Stimulated activated CD4-positive, alpha-beta T cell treated with anti-CD3 and anti-CD28 coated beads, Interleukin-1b, Interleukin-23, amount 100 ng/mL, for 4 hours (primary cell): ENCODE measurements at places on chromosomes 6 and 20.

- no peak for DNase-seq
Measured at GRCh38 chr6:1558388-1558787, 51.3 kb upstream of the FOXC1 start.

DNA sequence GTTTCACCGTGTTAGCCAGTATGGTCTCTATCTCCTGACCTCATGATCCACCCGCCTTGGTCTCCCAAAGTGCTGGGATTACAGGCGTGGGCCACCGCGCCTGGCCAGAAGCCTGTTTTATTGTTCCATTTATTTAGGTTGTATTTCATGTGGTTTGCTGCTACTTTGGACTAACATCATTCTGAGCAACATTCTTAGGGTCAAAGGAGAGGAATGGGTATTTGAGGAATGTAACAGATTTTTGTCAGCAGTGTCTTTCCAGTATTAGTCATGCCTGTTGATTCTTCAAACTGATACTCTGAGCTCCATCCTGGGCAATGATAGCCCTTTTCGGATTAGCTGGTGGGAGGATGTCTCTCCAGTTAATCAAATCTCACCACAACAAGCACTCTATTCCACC is 213.0 kb upstream of the CITED2 start:
- no peak for DNase-seq

GRCh38 chr6:122730775-122731386 is 48.6 kb upstream of the FABP7 start:
- DNase-seq, result no peak

GRCh38 chr6:40671694-40672050 is 84.5 kb upstream of the LRFN2 start:
- DNase-seq, result no peak

DNA sequence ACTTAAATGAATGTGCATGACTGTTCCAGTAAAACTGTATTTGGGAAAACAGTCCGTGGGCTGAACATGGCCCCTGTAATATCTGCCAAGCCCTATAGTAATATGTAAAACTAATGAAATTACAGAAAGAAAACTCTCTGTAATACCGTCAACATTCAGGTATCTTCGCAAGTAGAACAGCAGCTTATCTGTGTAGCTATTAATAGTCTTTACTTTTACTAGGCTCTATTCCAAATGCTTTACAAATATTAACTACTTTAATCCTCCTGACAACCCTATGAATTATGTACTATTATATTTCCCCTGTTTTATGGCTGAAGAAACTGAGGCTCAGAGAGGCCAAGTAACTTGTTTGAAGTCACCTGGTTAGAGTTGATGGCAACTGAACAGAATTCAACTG is 57.1 kb downstream of the DAAM2 start:
- no peak for DNase-seq

DNA sequence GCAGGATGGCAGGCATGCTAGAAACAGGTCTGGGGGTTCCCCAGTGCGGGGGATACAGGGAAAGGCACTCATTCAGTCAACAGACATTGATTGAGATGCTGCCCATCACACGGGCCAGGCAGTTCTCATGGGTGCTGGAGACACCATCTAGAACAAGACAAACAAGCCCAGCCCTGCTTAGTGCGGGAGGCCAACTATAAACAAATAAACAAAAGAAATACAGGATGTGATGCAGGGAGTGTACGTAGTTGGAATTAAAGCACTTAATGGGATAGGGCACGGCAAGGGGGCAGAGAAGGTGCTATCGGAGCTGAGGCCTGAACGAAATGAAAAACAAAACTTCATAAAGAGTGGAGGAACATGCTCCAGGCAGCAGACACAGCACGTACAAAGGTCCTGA is 169.3 kb downstream of the PREX1 start:
- no peak for DNase-seq

DNA sequence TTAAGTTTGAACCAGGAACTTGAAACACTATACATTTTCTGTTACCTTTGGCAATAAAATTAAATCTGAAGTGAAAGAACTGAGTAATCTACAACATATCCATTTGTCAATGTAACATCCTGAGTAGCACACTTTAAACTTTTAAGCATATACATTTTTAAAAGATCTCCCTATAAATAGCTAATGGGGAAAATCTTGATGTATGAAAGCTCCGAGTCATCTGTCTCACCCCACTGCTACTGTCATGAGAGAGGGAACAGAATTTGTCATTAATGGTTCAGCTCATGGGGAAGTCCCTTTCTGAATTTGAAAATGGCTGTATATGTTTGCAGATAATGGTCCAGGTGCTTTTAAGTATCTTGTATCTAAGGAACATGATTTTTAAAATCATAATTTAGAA is 55.2 kb upstream of the NOX3 start:
- no peak for DNase-seq

GRCh38 chr6:148457137-148457842 is 114.7 kb downstream of the SASH1 start:
- DNase-seq, result no peak

GRCh38 chr20:63206878-63207277 is 9.1 kb downstream of the YTHDF1 start:
- DNase-seq, result no peak

DNA sequence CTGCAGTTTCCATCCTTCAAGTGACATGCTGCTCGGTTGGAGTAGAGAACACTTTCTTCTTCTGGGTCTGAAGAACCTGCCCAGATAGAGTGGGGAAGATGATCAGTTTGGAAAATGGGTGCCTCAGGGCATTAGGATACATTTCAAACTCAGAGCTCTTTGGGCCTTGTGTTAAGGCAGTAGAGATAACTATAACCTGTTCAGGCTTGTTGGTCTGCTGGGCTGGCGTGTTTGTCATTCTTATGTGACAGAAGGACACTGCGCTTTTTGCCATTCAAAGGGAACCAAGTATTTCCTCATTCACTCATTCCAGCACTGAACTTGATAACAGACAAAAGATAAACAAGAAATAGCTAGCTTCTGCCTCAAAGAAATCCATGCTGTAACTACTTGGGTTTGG is 3.8 kb downstream of the TOMM34 start:
- DNase-seq, result no peak

DNA sequence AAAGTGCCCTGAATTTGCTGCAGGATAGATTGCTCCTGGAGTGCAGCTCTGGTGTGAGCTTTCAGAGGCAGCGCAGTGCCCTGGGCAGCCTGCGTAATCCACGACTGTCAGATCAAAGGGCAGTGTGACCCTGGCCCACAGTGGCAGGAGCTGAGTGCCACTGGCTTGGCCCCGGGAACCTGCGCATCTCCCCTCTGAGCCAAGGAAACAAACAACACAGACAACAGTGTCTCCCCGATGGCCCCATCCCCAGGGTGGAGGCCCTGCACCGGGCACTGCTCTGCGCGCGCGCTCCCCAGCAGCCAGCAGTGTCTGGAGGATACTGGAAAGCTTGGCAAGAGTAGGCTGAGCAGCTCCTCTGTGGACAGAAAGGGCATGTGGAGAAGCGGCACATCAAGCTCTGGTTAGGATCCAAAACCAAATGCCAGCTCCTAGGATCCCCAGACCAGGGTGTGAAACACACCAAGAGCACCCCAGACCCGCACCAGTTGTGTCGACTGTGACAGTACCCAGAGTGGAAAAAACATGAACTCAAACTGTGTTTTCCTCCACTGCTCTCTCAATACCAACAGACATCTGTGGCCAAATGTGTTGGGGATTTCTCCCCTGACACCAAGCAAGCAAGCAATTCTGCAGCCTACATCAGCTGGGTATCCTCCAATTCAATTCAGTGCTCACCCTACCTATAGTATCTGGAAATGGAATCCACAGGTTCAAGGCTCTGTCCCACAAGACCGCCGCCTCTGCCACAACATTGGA is 26.7 kb downstream of the RBCK1 start:
- no peak for DNase-seq

- no peak for DNase-seq
Measured at GRCh38 chr6:1665214-1665613, 55.5 kb downstream of the FOXC1 start.

DNA sequence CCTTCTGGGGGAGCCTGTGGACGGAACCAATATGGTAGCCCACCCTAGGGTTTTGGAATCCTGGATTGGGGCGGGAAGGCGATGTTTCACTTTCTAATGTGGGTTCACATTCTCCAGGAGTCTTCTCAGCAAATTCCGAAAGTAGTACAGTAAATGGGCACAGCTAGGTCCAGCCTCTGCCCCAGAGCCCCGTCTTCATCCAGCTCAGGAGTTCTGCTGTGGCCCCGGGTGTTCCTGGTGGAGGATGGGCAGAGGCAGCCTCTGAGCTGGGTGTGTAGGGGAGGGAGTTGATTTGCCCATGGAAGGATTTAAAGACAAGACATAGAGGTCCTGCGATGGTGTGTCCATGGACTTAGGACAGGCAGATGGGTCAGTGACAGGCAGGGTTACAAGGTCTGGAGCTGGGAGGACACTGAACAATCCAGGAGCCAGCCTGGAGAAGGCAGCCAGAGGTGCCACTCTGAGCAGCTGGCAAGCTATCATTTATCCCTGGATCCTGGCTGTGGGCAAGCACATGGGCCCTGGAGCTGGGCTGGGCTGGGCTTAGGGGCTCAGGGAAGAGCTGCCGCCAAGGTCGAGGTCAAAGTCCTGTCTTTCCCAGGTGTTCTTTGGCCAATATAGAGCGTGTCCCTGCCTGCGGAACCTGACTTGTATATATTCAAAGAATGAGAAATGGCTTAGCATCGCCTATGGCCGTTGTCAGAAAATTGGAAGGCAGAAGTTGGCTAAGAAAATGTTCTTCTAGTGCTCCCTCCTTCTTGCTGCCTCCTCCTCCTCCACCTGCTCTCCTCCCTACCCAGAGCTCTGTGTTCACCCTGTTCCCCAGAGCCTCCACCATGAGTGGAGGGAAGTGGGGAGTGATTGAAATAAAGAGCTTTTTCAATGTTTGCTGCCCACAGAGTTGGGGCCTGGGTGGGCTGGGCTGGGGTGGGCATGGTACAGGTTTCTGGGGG is 6.7 kb downstream of the CLPSL1 start:
- no peak for DNase-seq

DNA sequence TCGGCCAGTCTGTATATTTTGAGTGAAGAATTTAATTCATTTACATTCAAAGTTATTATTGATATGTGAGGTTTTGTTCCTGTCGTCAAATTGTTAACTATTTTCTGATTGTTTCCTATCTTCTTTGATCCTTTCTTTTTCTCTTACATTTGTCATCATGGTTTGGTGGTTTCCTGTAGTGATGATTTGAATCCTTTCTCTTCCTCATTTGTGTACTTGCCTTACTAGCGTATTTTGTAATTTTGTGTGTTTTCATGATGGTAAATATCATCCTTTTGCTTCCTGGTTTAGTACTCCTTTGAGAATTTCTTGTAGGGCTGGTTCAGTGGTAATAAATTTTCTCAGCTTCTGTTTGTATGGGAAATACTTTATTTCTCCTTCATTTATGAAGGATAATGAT is 151.7 kb upstream of the CEP162 start:
- no peak for DNase-seq

DNA sequence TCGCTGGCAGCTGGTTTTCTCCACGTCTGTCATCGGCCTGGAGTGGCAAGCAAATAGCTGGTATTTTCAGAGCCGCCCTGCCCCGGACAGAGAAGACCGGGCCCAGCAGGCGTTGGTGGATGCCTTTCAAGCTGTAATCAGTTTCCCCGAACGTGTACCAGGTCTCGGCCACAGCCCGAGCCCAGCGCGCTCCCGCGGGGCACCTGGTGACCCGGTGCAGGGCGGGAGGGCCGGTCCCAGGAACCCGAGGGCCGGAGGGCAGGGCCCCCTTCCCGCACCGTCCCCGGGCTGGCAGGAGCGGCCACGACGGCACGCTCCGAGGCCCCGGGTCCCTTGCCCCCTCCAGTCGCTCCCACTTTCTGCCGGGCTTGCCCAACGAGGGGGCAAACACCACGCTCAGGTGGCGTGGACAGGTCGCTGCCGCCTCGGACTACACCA is 348 bp upstream of the PYGB start:
- DNase-seq, result no peak

GRCh38 chr6:167341665-167342655 is 17.1 kb downstream of the TTLL2 start:
- DNase-seq, result no peak

- no peak for DNase-seq
Measured at GRCh38 chr20:764255-764654, 4.0 kb downstream of the SLC52A3 start.

DNA sequence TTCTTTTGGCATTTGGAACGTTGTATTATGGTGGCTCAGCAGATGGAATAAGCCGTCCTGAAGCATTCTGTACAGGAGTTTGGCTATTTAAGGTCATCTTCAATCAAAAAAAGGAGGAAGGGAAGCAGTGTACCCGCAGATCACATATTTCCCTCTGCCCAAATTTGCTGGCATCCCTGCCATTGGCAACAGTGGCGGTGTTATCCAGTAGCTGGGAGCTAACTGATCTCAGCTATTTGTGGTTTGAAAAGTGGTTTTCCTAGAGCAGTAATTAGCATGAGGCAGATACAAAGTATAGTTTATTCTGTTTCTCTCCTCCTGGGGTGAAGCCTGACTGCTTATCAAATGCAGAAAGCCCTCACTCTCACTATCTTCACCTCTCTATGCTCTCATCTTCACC is 576.8 kb downstream of the QKI start:
- no peak for DNase-seq

DNA sequence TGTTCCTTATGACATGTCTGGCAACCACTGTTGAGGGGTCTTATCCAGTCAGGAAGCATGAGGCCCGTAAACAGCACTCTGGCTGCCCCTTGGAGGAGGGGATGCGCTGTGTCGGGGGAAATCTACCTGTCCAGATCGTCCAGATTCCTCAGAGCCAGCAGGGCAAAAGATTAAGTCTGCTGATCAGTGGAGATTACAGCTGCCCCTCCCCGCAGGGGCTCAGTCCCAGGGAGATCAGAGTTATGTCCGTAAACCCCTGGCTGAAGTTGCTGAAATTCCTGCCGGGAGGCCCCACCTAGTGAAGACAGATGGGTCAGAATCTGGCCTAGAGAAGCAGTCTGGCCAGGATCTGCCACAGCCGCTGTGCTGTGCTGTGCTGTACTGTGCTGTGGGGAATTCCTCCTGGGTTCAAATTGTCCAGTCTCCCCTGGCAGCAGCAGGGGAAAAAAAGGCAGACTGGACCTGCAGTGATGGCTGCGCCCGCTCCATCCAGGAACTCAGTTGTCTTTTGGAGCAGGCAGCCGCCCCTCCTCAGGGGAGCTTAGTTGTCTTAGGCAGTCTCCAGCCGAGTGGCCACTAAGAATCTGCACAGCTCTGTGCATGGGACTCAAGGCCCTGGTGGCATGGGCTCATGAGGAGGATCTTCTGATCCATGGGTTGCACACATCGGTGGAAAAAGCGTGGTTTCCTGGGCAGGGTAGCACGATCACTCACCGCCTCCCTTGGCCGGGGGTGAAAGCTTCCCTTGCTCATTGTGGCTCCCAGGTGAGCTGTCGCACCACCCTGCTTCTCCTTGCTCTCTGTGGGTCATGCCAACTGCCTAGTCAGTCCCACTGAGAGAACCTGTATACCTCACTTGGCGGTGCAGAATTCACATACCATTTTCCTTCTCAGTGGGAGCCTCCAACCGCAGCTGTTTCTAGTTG is 1368.8 kb upstream of the ADGRB3 start:
- no peak for DNase-seq

- DNase-seq, result no peak
Measured at GRCh38 chr6:123062670-123063069, 66.6 kb downstream of the CLVS2 start.
